Heart right ventricle (tissue), 16 donors: ENCODE measurements at places on chromosomes 3 and 15.

DNA sequence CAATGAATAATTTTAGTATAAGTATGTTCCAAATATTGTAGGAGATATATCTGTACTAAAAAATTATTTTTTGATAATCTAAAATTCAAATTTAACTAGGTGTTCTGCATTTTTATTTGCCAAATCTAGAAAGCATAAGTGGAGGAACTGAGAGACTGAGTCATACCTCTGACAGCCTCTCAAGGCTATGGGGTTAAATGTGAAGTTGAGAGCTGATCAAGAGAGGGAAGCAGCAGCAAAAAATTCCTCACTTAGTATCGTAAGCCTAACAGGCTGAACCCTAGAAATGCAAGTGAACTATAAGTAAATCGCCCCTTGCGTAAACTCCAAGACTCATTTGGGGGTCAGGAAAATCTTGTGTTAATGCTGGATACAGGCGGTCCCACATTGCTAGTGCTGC is 12.8 kb upstream of the TOPAZ1 start:
- no peak for DNase-seq

DNA sequence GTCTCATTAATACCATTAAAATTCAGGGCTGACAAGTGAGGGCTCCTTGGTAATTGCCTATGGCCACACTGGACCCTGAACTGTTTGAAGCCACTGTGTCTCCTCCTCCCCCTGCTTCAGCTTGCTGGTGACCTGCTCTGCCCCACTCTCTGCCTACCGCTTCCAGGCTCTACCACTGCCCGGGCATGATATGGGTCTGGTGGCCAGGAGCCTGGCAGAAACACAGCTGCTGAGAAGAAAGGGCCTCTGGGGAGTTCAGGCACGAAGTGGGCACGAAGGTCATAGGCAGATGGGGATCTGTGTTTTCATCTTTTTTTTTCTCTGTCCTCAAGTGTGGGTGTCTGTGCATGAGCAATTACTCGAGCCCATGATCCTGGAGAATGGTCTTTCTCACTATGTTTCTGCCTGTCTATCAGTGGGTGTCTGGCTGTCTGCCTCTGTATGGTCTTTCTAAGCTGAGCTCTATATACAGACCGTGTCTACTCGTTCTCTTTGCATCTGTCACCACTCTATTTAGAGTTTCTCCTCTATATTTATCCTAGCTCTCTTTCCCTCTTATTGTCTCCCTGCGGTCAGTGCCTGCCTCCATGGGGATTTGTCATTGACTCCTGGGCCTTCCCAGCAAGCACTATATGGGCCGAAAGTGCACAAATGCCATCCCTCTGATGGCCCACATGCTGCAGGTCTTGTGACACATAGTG is 42.1 kb upstream of the EPHB1 start:
- no peak for DNase-seq

DNA sequence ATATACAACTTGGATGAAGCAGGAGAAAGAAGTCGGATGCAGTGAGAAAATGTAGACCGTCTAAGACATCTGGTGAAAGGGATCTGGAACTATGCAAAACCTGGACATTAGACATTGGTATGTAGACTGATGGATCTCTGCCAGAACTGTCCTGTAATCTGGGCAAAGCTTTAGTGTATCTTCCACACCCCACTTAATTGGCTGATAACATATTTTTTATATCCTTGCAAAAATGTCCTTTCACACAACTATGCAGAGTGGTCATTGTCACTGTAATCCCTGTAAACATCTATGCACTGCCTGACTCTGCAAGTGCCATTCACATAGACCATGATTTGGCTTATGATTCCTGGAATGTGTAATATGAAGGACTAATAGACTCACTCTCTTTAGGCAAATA is 163.1 kb downstream of the TUSC7 start:
- no peak for DNase-seq

GRCh38 chr15:70486012-70486411 is 277.3 kb downstream of the UACA start:
- no peak for DNase-seq

- no peak for DNase-seq
These were observed 282.2 kb downstream of the NSUN3 start for GRCh38 chr3:94345101-94345500.

DNA sequence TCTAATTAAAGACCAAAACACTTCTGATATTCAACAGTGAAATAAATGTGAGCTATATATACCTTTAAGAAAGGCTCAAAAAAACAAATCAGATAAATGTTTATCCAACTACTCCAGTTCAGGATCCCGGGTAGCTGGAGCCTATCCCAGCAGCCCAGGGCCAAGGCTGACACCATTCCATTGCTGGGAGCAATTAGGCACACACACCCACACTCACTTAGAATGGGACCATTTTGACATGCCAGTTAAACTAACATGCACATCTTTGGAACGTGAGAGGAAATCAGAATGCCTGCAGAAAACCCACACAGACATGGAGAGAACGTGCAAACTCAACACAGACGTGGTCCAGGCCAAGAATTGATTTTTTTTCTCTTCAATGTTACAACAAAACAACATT is 30.0 kb upstream of the PLSCR4 start:
- DNase-seq: peak; percentile 12

- DNase-seq: no peak
These were observed 48.0 kb upstream of the UBP1 start for GRCh38 chr3:33488246-33488645.

DNA sequence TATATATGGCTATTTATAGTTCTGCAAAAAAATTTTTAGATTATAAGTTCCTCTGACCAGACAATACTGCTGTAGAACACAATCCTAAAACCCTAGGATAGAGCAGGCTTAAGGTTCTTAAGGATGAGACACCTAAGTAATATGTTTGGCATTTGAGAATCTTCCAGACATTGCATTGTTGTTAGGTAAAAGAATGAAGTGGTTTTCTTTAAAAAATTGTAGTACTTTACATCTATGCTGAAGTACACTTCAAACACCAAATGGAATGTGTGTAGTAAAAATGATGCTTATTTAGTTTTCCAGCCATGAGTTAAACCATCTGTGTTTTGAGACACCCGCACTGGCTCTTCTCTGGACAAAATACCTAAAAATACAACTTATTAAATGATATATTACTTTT is 857.7 kb downstream of the OTOL1 start:
- no peak for DNase-seq

- DNase-seq: no peak
These were observed 41.2 kb downstream of the ISL2 start for GRCh38 chr15:76377751-76378150.

GRCh38 chr3:14331251-14331650 is 71.2 kb upstream of the SLC6A6 start:
- no peak for DNase-seq

- no peak for DNase-seq
These were observed 334.4 kb upstream of the THBS1 start for GRCh38 chr15:39246523-39246922.
